ENCODE measurements at places on chromosomes 6 and 20. TPM values are rescaled to one million over a fixed set of nuclear protein-coding genes. Genes with fewer than 3 reads are reported as not detected.

DNA sequence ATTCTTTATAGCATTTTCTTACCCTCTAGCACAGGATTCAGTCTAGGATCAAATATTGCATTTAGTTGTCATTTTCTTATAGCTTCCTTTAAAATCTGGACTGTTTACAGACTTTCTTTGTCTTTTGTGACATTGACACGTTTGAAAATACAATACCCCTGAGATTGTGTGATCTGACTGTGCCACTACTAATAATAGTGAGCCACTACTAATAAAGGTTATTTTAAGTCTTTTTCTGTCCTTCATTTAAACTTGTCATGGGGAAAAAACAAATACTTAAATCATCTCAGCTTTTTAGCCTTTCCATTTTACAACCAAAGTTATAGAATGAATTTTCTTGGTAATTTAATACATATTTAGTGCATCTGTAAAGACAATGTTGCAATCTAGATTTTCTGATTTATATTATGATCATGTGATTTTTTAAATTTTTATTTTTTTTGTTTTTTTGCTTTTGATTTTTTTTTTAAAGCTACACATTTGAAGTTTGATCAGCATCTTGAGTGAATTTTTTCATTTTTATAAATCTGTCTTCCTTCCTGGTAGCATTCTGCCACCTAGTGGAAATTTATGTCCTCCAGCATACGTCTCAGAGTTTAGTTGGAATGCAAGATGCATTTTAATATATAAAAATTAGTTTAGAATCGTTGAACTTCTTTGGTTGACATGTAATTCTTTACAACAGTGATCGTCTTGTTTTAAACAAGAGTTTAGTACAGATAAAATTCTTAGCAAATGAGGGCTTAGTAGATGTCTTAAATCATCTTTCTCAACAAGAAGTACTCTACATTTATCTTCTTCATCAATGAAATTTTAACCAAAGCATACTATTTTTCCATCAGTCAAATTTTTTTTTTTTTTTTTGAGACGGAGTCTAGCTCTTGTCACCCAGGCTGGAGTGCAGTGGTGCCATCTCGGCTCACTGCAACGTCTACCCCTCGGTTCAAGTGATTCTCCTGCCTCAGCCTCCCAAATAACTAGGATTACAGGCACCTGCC lies 119.4 kb downstream of the NCOA3 start:
- DNase-seq, result peak; percentile 78

BEND6 gene
- total RNA-seq, result 0.95 TPM

GRCh38 chr6:67643281-67643680 lies 991.8 kb upstream of the ADGRB3 start:
- no peak for DNase-seq

GRCh38 chr6:108627692-108628550 lies 67.2 kb downstream of the FOXO3 start:
- DNase-seq, result no peak

LKAAEAR1 gene
- total RNA-seq, result 0.64 TPM

- DNase-seq, result peak; percentile 64
Measured at GRCh38 chr20:42836339-42836738, 353.4 kb downstream of the PTPRT start.

PRDM13 gene
- not detected for total RNA-seq

TSPO2 gene
- 0.57 TPM for total RNA-seq

DNA sequence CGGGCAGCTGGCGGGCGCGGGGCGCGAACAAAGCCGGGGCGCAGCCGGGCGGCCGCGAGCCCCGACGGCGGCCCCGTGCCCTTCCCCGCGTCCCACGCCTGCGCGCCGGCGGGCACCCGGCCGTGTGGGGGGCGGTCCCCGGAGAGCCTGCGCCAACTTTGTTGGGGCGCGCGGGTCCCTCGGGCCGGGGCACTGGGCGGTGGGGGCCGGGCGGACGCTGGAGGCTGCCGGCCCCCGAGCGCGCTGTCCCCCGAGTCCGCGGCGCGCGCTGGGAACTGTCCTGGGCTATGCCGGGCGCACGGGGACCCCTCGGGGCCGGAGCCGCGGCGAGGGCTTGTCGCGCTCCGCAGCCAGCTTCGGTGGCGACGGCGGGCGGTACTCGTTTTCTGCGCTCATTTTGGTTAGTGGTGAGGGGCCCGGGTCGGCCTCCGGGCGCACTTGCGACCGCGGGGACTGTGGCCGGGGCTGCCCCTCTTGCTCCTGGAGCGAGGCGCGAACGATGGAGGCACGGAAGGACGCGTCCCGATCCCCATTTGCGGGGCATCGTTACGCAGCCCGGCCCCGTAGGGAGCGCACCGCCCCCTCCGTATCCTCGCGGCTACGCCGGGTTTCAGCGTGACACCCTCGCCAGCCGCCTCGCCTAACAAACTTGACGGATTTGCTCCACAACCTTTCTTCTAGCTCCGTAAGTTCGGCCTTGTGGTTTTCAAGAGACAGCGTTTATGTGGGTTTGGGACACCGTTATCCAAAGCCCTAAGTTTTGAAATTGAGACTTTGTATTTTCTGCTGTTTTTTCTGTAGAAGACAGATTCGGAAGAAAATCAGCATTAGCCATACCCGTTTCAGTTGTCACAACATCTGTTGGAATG lies 622 bp downstream of the SS18L1 start:
- DNase-seq, result peak; percentile 61

CRISP2 gene
- 4.0 TPM for total RNA-seq

FOXS1 gene
- total RNA-seq, result 2.3 TPM

ENPP4 gene
- total RNA-seq, result 28.9 TPM

Data from lung (tissue), 17 donors.